IMR-90 (cell line): ENCODE measurements at places on chromosomes 3 and 15. TPM values are rescaled to one million over a fixed set of nuclear protein-coding genes. Genes with fewer than 3 reads are reported as not detected.

TSC22D2 gene
- total RNA-seq: 12.2 and 15.8 TPM in 2 replicates

FRMD5 gene
- total RNA-seq: 5.4 and 5.6 TPM in 2 replicates

GRK7 gene
- total RNA-seq: not detected in 2 replicates

ABHD2 gene
- 56.9 and 62.9 TPM in 2 replicates for total RNA-seq
